ENCODE measurements at places on chromosomes 1 and 21. TPM values are rescaled to one million over a fixed set of nuclear protein-coding genes. Genes with fewer than 3 reads are reported as not detected.

DNA sequence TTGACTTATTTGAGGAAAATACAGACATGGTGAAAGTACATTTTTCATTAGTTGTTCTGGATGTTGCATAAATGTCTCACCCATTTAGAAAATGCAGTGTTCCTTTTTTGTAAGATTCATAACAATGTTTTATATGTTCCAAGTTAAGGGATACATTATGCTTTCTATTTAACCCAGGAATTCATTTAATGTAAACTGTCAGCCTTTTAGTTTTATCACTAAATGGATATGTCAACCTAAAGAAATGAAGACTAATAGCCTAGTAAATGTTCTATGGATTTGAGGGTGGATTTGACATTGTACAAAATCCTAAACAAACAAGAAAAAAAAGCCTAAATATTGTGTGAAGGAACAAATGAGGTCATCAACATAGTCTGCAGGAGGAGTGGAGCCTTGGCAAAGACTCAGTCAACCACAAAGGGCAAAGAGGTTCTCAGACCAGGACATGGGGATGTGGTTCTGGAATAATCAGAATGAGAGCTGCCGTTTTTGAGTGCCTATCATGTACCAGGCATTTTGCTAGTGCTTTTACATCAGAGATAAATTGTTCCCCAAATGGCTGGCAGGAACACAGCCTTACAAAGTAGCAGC, 8.8 kb upstream of the INSL5 start:
- no peak overlapping the region for H3K4me3 ChIP-seq
- H3K36me3 ChIP-seq = no peaks in the 10 kb centered on the region
- DNase-seq = no peak

Gene MX1
- 609 TPM for total RNA-seq

Gene HSD3B1
- total RNA-seq = not detected

Gene UBL4B
- not detected for total RNA-seq

DNA sequence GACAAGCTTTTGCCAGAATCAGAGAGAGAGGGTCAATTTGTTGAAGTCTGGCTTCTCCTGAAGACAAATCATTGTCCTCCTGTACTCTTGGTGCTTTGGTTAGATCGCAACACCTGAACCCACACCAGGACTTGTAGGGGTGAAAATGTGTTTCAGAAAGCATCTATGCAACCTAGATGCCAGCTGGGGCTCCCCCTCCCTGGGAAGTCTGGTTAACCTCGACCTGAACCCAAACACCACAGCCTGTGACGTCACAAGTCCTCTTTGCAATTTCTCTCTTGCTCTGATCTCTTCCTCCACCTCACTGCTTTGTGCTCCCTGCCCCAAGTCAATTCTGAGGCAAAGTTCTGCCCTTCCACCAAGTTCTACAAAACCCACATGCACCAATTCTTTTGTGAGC, 42.8 kb upstream of the USP24 start:
- H3K27ac ChIP-seq = peak overlapping the region; percentile 35
- H3K36me3 ChIP-seq = peaks cover 1% of the 10 kb centered on the region
- peak overlapping the region; percentile 40 for H3K4me3 ChIP-seq
- DNase-seq = peak; percentile 72
